ENCODE measurements at places on chromosomes 2 and 18. TPM values are rescaled to one million over a fixed set of nuclear protein-coding genes. Genes with fewer than 3 reads are reported as not detected.

GRCh38 chr18:21486905-21487437 is 113.5 kb downstream of the ESCO1 start:
- DNase-seq = no peak

Gene SLC23A3
- total RNA-seq = 0.75 TPM

- DNase-seq = peak; percentile 24
Observed at GRCh38 chr2:148021059-148021861, at the start of gene MBD5. Gene MBD5 (plus strand): TSS chr2:148021091.

Gene YES1
- 71.6 TPM for total RNA-seq

DNA sequence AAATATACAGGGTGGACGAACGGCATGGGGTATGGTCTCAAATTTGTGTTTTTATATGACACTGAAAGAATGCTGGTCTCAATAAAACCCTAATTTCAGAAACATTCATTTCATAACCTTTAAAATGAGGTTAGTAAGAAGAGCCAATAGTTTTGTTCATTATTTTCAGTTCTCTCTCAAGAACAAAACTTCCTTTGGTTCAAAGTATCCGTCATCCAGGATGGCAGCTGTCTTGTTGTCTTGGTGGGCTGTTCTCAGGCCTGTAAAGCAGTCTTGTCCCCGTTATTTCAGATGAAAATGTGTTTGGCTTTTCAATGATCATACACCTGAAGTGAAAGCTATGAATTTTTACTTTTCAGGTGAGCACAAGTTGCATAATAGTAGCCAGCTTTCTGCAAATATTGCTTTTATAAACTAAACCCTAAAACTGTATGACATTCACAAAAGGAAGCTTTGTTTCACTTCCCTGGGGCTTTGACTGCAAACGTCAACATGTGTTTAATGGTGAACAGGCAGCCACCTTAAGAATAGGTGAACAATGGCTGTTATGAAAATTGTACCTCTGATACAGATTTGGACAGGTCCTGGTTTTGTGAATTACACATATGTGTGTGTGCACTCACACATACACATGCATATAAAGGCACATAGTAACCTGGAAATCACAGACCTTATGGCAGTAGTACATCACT is 2.6 kb downstream of the IL18RAP start:
- no peak for DNase-seq

- DNase-seq = no peak
Observed at GRCh38 chr18:36595046-36595817, 233.6 kb downstream of the TPGS2 start.

Gene SPC25
- 15.4 TPM for total RNA-seq

DNA sequence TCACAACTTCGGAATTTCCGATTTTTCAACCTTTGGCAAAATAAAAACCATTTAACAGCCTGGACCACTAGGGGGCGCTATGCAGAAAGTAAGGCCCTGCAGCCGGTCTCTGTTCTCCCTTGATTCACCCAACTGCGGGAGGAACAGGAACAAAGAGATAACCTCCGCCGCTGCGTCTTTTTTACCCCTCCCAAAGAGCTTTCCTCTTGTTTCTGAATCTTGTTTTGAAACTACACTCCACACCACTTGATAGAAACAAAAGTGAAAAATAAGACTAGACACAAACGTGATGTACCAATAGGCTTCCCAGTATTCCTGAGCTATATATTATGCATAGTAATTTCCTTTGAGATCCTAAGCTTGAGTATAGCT is 231.2 kb downstream of the MYO3B start:
- DNase-seq = peak; percentile 28

Gene CCDC141
- total RNA-seq = not detected

All from foreskin keratinocyte (primary cell).